ENCODE measurements at places on chromosomes 5 and 9. TPM values are rescaled to one million over a fixed set of nuclear protein-coding genes. Genes with fewer than 3 reads are reported as not detected.

Gene GAS1
- polyA plus RNA-seq: 217 TPM

Gene EIF4E1B
- not detected for polyA plus RNA-seq

Gene TICAM2
- polyA plus RNA-seq: 1.7 TPM

Gene AKNA
- 15.7 TPM for polyA plus RNA-seq

Gene INSL4
- polyA plus RNA-seq: not detected

All from left renal pelvis (tissue), 4 donors.